Transverse colon (tissue), 4 donors: ENCODE measurements at places on chromosomes 5 and 9. TPM values are rescaled to one million over a fixed set of nuclear protein-coding genes. Genes with fewer than 3 reads are reported as not detected.

CER1 gene
- not detected for total RNA-seq

- no peak for DNase-seq
Observed at GRCh38 chr5:142316051-142316450, 8.8 kb downstream of the SPRY4 start.

GRCh38 chr5:17223367-17224185, 6.1 kb downstream of the BASP1 start:
- DNase-seq = no peak

GRCh38 chr9:136784249-136784996, 6.7 kb upstream of the TMEM141 start:
- DNase-seq = no peak

DNA sequence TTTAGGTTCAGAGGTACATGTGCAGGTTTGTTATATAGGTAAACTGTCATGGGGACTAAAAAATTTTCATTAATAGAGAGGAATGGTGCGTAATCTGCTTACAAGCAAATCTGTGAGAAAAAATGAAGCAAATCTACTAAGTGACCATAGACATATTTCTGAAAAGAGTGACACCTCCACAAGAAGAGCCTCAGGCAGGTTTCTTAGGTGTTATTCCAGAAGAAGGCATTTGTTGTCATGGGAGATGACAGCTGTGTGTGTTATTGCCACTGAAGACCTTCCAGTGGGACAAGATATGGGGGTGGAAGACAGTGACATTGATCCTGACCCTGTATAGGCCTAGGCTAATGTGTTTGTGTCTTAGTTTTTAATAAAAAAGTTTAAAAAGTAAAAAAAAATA, 68.8 kb upstream of the PANK3 start:
- no peak for DNase-seq
